Stimulated activated CD4-positive, alpha-beta T cell treated with anti-CD3 and anti-CD28 coated beads, Interleukin-1b, Interleukin-23, amount 100 ng/mL, for 24 hours (primary cell): ENCODE measurements at places on chromosomes 1 and 21.

GRCh38 chr1:203839081-203839480, 22.3 kb upstream of the SNRPE start:
- no peak for DNase-seq

- no peak for DNase-seq
Measured at GRCh38 chr1:214946615-214947014, 135.9 kb upstream of the KCNK2 start.

GRCh38 chr1:170010443-170010842, 64.1 kb downstream of the KIFAP3 start:
- peak; percentile 0 for DNase-seq

DNA sequence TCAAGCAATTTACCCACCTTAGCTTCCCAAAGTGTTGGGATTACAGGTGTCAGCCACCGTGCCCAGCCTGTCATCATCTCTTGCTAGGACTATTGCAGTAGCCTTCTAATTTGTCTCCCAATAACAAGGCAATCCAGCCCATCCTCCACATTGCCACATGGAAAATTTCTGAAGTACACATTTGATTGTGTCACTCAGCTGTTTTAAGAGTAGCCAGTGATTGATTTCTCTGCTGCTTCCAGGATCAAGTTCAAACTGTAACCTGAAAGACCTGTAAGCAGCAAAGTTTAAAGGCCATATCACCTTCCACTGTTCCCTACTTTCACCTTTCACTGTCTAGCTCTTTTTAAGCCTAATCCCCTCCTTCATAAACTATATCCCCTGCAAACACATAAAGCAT, 7.8 kb upstream of the ELK4 start:
- no peak for DNase-seq

DNA sequence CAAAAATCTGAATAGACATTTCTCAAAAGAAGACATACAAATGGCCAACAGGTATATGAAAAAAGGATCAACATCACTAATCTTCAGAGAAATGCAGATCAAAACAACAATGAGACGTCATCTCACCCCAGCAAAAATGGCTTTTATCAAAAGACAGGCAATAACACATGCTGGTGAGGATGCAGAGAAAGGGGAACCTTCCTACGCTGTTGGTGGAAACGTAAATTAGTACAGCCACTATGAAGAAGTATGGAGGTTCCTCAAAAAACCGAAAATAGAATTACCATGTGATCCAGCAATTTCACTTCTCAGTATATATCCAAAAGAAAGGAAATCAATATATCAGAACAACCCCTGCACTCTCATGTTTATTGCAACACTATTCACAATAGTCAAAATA, 65.1 kb upstream of the ATP1B1 start:
- no peak for DNase-seq

DNA sequence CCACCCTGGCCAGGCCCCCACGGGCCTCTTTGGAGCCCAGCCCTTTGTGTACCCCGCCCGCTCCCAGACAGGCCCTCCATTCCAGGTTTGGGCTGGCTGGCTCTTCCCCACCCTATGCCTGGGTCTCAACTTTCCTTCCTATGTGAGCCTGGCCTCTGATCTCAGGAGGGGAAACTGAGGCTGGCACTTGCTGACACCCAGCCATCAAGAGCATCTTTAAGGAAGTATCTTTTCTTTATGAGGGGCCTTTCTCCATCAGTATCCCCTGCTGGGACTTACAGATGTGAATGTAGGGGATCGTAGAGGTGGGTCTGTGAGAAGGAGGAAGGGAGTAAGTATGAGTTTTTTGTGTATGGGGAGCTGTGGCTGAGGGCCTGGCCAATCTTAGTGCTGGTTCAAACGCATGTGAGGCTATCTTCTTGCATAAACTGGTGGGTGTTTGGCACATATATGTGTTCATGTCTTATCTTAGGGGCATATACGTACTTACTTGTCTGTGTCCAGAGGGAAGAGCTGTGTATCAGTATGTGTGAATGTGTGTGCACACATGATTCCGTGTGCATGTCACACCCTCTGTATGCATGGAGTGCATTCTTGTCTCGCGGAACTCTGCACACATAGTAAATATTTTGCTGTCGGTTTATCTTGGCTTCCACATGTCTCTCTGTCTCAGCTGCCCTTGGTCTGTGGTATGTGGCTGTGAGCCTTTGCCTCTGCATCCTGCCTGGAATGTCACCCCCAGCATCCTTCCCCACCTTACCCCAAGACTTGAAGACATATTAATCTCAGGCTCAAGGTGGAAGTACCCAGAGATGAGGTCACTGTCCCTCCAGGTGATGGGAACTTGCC, 5.4 kb downstream of the NECTIN4 start:
- DNase-seq, result no peak
